ENCODE measurements at places on chromosomes 6 and 20.

GRCh38 chr20:60219984-60220562 is 261.9 kb downstream of the CDH26 start:
- DNase-seq: no peak

- DNase-seq: no peak
Measured at GRCh38 chr6:143429970-143430369, 20.5 kb downstream of the ADAT2 start.

GRCh38 chr6:130229645-130230044 is 6.9 kb upstream of the SAMD3 start:
- DNase-seq: no peak

DNA sequence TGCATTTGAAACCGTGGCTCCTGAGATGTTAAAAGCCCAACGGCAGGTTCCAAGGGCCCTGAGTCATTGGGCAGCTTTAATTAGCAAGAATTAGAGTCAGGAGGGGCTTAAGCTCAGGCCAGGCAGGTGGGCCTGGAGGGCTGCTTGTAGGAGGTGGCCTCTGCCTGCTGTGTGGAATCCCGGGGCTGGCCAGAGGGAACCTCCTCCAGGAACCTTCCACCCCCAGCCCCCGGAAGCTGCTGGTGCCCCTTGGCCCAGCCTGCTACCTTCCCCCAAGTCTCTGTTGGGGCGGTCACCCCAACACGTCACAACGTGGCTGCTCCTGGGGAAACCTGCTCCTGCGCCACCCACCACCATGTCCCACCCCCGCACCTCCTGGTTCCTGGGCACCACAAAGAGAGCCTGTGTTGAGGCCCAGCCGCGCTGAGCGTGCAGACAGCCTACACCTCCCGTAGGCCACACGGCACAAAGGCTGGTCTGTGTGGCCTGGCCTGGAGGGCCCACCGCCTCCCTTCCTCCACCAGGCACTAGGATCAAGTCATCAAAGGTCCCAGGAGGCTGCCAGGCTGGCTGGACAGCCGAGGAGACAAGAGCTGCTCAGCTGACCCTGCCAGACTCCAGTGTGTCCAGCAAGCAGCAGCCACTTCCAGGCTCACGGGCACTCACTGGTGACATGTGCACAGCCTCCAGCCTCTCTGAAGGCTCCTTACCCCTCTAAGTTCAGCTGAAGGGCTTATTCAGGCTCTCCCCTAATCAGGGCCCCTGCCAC is 86.3 kb downstream of the SNX5 start:
- DNase-seq: no peak

GRCh38 chr20:46324379-46324778 is 16.1 kb upstream of the CDH22 start:
- no peak for DNase-seq

- no peak for DNase-seq
Measured at GRCh38 chr6:50305660-50306059, 255.9 kb upstream of the DEFB112 start.

DNA sequence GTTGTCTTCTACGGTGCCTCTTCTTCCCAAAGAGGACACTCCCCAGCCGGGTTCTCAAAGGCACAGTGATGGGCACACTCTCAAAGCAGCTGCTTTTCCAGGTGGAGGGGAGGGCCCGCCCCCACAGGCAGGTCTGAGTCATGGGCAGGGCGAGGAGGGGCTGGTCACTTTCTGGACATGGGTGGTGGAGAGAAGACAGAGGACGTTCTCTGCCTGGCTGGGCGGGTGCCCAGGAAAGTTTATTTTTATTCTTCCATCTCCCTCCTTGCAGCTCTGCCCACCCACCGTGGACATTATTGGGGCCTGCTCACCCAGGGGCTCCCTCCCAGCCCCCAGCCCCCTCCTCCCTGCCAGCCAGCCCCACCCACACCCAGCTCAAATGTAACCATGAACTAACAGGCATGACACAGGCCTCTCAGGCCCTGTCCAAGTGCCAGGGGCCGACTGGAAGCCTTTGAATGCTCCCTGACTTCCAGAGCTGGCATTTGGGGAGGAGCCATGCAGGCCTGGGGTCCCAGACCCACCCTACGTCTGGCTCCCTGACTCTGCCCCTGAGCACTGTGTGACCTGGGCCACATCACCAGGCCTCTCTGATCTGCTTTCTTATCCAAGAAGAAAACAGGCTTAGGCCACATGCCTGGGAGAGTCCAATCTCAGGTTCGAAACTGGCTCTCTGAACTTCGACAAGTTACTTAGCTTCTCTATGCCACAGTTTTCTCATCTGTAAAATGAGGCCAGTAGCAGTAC is 8.0 kb downstream of the TGM2 start:
- no peak for DNase-seq

DNA sequence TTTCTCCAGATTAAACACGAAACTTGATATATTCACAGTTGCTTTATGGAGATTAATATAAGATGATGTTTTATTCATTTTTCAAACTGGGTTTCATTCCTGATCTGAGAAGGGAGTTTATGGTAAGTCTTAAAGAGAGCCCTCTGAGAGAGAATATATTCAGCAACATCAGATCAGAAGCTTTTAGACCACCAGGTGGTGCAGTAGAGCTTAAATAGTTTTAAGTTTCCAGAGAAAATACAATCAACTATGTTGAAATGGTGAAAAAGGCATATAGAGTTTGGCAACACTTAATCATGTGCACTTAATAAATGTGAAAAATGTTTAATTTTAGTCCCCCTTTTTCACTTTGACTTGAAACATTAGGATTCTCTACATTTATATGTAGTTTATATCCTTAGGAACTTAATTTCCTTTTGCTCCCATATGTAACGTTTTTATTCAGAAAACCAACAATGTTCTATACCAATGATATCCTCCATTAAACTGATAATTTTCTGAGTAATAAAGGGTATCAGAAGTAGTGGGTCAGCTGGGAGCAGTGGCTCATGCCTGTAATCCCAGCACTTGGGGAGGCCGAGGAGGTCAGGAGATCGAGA is 86.4 kb upstream of the CLDN20 start:
- no peak for DNase-seq

- DNase-seq: no peak
Measured at GRCh38 chr20:44166477-44166876, 20.5 kb downstream of the JPH2 start.

GRCh38 chr20:4375881-4376280 is 345.8 kb upstream of the PRND start:
- DNase-seq: no peak
